ENCODE measurements at places on chromosomes 16 and 17.

- no peak for DNase-seq
Measured at GRCh38 chr16:56140645-56141044, 50.6 kb upstream of the GNAO1 start.

- no peak for DNase-seq
Measured at GRCh38 chr17:17515934-17516930, 20.0 kb upstream of the RASD1 start.

- peak; percentile 30 for DNase-seq
Measured at GRCh38 chr16:21158208-21159110, at the start of gene LDAF1. LDAF1 (plus strand) TSS chr16:21158674; CDS start chr16:21161183, 2,509 bp downstream.

DNA sequence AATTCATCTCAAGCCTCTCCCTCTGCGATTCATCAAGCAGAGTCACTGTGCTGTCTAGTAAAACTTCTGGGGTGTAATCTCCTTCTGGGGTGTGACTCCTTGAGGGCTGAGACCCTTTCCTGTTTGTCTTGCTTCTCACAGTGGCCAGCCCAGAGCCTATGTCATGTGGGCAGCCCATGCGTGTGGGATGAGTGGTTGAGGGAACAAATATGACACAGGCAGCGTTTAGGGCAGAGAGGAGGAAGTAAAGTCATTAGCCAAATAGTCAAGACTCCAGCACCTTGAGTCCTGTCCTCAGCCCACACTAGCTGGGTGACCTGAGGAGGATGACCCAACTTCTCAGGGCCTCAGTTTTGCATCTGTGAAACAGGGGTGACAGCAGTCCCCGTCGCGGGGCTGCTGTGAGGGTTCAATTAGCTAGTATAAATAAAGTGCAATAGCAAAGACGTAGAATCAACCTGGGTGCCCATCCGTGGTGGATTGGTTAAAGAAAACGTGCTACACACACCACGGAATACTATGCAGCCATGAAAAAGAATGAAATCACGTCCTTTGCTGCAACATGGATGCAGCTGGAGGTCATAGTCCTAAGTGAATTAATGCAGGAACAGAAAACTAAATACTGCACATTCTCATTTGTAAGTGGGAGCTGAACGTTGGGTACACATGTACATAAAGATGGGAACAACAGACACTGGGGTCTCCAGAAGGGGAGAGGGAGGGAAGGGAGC, 4.5 kb upstream of the ITGAX start:
- DNase-seq: no peak

DNA sequence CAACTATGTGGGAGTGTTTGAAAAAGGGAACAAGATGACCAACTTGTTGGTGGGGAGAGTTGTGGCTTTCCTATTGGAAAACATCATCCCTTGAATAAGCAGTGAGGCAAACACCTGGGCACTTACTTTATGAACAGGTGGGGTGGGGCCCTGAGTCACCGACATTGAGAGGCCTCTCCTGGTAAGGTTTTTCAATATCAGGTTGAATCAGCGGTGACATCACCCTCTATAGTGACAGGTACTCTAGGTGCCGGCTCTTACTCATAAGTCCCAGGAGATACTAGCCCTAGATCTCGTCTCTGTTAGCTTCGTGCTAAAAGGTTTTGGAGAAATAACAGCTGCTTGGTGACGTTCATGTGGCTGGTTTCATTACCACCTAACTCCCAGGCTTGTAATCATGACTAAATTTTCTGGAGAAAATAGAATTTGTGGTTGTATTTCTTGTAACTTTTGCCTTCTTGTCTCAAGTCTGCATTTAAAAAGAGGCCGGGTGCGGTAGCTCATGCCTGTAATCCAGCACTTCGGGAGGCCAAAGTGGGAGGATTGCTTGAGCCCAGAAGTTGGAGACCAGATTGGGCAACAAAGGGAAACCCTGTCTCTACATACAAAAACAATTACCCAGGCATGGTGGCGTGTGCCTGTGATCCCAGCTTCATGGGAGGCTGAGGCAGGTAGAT, 19.3 kb downstream of the CDH1 start:
- DNase-seq: no peak

Data from stimulated activated CD4-positive, alpha-beta T cell treated with anti-CD3 and anti-CD28 coated beads, Interleukin-1b, Interleukin-23, amount 100 ng/mL, for 1 hour (primary cell).